Caco-2 (cell line): ENCODE measurements at places on chromosomes 6 and 20. TPM values are rescaled to one million over a fixed set of nuclear protein-coding genes. Genes with fewer than 3 reads are reported as not detected.

SYTL3 gene
- total RNA-seq, result 0.86 and 1.1 TPM in 2 replicates

PAK1IP1 gene
- total RNA-seq, result 23.9 and 25.9 TPM in 2 replicates

OR2J3 gene
- total RNA-seq, result not detected in 2 replicates

SMIM28 gene
- not detected in 2 replicates for total RNA-seq

FILIP1 gene
- total RNA-seq, result 0.07 TPM in 1 of 2 replicates, not detected in the other

SRMS gene
- total RNA-seq, result not detected in 2 replicates

PPP1R16B gene
- not detected in 2 replicates for total RNA-seq

TAAR9 gene
- total RNA-seq, result not detected in 2 replicates
